Activated CD4-positive, alpha-beta T cell treated with anti-CD3 and anti-CD28 coated beads, Interleukin-2, amount 50 U/mL, for 4 hours (primary cell): ENCODE measurements at places on chromosomes 11 and 22.

DNA sequence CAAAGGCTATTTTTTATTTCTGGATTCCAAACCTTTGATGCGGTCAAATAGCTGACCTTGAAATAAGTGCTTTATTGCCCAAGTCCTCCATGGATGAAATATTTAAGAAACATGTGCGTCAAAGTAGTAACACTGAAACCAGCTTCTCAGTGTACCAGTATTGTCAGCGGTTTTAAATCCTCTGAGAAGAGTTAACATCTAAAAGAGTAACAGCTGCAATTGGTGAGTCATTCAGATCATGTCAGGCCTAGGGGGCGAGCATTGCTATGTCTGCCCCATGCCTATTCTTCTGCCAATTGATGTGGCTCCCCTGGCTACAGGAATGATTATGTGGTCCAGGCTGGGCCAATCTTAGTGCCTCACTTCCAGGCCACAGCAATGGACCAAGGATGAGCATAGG, 263.3 kb upstream of the SORL1-AS1 start:
- DNase-seq, result no peak

- no peak for DNase-seq
These were observed 48.9 kb upstream of the KIRREL3 start for GRCh38 chr11:127049486-127049885.

DNA sequence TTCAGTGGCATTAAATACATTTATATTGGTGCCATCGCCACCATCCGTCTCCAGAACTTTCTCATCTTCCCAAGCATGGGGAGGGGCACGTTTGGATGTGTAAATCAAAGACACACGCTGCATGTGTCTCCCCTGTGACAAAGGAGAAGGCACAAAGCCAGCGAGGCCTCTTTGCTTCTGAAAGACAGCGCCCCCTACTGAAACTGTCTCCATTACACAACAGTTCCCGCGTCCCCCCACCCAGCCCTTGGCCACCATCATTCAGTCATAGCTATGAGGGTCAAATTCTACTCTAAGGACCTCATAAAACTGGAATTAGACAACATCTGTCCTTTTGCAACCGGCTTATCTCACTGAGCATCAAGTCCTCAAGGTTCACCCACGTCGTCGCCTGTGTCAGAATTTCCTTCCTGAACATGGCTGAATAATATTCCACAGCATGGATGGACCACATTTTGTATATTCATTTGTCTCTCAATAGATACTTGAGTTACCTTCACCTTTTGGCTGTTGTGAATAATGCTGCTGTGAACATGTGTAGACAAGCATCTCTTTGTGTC, 64.8 kb downstream of the IGF2 start:
- no peak for DNase-seq

DNA sequence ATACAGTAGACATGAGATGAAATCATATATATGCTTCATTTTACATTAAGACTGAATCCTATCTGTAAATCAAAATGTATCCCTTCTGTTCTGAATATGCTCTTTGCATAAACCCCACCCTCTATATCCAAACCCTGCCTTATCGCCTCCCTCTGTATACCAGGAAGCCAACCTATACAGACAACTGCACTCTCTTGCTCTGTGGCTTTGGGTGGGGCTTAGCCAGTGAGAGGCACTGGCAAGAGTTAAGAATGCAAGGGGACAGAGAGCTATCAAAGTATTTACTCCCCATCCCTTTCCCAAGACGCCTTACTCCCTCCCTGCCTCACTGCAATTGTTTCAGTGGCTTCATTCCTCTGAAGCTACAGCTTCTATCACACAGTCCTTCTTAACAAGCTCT, 309.8 kb downstream of the TTC28 start:
- no peak for DNase-seq

- no peak for DNase-seq
These were observed 441.0 kb downstream of the NTM start for GRCh38 chr11:131811383-131811782.

DNA sequence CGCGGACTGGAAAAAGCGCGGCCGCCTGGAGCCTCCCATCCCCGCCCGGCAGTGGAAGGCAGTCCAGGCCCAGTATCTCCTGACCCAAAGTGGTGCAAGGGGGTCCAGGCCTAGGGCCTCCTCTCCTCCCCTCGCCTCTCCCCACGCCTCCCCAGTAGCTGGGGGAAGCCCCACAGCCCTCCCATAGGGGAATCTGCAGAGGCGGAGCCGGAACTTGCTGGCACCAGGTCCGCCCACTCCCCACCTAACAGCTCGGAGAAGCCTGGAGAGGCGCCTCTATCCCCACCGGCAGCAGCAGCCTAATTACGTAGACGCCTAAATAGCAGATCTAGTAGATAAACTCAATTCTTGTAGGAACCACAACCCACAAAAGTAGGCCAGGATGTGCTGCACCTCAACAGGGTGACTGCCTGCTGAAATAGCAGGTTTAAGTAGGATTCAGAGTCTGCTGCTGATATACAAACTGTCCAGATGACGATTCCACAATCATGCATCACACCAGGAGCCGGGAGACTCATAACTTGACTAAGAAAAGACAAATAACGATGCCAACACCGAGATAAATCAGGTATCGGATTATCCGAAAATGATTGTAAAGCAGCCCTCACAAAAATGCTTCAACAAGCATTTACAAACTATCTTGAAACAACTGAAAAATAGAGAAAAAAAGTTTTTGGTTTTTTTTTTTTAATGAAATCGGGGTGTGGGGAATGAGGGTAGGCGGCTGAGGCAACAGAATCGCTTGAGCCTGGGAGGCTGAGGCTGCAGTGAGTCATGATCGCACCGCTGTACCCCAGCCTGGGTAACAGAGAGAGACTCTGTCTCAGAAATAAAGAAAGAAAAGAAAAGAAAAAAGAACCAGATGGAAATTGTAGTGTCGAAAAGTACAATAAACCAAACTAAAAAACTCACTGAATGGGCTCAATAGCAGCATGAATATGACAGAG, 11.4 kb upstream of the BRD1 start:
- peak; percentile 88 for DNase-seq

GRCh38 chr11:104120493-104121137, 43.3 kb downstream of the PDGFD start:
- DNase-seq, result no peak

DNA sequence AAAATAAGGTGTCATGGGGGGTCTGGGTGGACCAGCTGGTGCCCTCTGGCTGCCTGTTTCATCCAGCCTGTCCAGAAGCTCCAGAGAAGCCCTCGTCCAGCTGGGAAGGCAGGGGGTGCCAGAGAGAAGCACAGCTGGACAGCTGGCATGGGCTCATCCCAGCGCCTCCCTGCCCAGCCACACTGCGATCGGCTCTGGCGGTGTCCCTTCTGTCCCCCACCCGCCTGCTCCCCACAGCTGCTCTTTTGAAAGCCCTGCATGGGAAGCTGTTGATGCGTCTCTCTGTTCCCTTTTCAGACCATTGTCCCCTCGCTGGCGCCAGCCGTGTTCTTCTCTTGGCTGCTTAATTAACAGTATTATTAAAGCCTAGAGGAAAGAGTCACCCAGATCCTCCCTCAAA, 86.5 kb downstream of the MN1 start:
- no peak for DNase-seq

DNA sequence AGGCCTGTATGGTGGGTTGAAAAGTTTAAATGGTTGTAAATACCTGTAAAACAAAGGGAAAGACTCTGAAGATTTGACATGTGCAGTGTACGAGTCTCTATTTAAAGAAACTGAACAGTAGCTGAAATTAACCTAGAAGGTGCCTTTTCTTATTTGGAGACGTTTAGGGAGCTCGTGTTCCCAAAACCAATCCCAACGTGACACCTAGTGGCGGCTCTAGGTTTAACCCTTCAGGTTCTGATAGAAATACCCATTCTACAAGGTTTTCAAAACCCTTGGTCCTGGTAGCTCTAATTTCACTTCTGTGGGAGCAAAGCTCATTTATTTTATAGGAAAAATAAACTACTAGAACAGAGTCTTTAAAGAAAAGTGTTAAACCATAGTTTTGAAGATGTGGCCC, 258.3 kb downstream of the LRRC4C start:
- DNase-seq, result no peak

GRCh38 chr11:110850846-110851245, 138.6 kb upstream of the ARHGAP20 start:
- no peak for DNase-seq

- no peak for DNase-seq
These were observed 4.1 kb downstream of the ST3GAL4 start for GRCh38 chr11:126359431-126360048.

DNA sequence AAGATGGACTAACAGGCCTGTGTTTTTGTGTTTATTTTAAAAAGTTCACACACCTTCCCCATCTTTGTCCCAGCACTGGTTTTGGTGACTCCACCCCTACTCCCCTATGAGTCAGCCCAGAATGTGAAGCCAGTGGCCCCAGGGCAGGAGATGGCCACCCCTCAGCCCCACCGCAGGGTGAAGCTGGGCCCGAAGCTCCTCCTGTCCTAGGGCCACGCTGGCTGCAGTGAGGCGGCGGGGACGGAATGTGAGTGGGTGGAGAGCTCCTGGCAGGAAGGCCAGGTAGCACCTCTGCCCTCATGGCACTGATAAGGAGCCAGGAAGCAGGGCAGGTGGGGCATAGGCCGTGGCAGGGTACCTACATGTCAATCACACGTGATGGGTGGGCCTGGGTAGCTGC, 39.9 kb downstream of the SGSM3 start:
- no peak for DNase-seq

DNA sequence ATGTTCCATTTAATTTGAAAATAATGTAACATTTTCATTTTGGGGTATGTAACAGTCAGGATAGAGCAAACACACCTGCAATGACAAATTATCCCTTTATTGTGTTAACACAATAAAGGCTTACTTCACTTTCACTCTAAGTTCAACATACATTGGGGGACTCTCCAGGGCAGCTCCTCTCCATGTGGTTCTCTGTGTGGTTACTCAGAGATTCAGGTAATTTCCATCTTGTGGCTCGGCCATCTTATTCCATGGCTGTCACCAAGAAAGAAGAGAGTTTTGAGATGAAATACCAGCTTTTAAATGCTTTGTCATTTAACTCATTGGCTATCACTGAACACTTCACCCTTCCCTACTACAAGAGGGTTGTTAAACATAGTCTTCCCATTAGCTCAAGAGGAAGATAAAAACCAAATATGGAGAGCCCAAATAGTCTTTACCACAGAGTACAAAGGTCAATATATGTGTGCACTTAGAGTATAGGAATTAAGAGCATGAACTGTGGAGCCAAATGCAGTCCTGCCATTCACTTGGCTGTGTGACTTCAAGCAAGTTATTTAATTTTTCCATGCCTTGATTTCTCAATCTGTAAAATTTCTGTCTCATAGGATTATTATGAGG, 10.6 kb upstream of the TPH1 start:
- no peak for DNase-seq

GRCh38 chr11:48161951-48162884, 54.4 kb upstream of the OR4B1 start:
- DNase-seq, result no peak

GRCh38 chr22:33787645-33788456, 132.4 kb downstream of the LARGE1 start:
- no peak for DNase-seq
